ENCODE measurements at places on chromosomes 2 and 18.

DNA sequence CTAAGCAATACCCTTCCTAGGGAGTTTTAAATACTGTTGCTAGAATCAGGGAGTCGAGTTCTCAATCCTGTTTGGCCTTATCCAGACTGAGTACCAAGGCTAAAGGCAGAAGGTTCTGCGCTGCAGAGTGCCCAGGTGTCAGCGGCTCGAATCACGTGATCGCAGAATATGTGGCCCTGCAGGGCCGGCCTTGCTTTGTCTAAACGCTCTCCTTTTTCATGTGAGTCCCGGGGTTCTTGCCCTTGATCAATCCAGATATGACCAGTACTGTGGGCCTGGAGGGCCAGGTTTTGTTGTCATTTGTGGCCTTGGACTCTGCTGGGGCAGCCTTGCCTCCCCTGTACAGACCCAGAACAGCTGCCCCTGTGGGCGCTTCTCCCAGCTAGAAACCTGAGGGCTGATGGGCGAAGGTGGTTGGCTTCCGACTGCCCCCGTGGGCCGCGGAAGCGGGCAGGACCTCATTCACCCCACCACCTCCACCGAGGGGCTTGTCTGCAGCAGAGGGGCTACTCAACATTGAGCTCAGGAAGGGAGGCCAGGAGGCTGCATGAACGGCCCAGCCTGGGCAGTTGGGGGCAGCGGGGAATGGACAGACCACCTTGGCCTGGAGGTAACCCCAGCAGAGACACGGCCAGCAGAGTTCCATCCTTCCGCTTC lies 225.0 kb downstream of the ALPK2 start:
- no peak for DNase-seq

DNA sequence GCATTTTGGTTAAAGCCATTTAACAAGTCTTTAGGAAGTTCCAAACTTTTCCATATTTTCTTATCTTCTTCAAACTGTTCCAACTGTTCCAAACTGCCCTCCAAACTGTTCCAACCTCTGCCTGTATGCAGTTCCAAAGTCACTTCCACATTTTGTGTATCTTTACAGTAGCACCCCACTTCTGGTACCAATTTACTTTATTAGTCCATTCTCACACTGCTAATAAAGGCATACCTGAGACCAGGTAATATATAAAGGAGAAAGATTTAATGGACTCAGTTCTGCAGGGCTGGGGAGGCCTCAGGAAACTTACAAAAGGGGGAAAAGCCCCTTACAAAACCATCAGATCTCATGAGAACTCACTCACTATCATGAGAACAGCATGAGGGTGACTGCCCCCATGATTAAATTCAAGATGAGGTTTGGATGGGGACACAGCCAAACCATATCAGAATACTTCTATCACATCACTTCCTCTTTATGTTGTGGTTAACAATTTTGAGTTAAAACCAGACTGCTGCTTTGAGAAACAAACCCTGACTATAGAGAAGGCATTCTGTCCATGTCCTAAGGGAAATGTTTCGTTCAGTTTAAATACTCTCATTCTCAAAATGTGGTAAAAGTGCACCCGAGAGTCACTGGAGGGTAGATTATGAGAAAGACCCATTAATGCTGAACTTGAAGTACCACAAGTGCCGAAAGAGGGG lies 11.0 kb downstream of the IL18R1 start:
- no peak for DNase-seq

- DNase-seq, result no peak
These were observed 54.1 kb downstream of the TAF1B start for GRCh38 chr2:9897331-9897737.

DNA sequence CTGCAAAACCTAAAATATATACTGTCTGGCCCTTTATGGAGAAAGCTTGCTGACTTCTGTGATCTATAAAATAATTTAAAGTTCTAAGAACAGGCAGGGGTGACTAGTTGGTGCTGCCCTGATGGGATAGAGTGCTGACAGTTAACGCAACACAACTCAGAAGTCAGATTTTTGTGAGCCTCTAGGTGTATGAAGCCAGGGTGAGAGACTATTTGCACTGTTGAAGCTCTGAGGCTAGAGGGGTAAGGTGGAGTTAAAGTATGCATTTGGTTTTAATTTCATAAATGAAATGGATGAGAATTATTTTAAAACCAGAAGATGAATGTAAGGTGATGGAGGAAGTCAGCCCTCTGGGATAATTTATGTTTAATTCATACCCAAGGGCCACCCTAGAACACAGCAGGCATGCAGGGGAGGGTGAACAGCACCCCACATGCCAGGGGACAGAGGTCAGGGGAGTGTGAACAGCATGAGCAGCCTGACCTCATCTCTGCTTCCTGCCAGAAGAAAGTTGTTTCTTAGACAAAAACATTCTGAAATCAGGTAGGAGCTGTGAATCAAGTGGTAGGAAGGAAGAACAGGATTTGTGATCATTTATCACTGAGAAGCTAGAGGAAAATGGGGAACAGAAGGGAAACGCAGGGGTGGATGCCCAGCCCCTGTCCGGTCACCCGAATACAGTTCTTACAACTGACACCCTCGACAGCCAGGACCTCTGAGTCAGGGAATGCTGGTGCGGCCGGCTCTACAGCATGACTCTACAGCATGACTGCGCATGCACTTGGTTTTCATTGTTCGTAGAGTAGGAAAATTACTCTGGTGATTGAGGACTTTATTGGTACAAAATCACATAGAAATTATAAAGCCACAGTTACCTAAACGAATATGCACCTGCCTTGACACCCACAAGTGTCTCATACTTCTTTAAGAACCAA lies 93.1 kb downstream of the MBP start:
- DNase-seq, result no peak

GRCh38 chr2:88181511-88181910 lies 11.4 kb downstream of the THNSL2 start:
- no peak for DNase-seq

GRCh38 chr2:2889141-2889540 lies 488.5 kb downstream of the EIPR1 start:
- DNase-seq, result no peak

- no peak for DNase-seq
These were observed 237.3 kb upstream of the SALL3 start for GRCh38 chr18:78742218-78742745.

- no peak for DNase-seq
These were observed 79.2 kb upstream of the PXDN start for GRCh38 chr2:1823187-1824169.

DNA sequence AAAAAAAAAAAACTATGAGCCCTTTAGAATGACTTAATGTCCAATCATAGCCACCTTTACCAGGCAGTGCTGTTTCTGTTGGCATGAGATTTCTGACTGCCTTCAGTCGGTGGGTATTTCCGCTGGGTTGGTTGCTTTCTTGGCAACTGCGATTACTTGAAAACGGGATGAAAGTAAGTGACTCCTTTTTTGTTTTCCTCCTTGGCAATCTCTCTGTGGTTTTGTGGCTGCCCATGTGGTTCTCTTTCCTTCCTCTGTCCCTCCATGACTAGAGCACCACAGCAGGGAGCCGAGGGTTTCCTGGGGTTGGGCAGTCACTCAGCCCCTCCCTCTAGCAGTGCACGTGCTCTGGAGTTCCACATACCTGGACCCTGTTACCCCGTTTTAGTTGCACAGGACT lies 112.1 kb downstream of the KLHL29 start:
- DNase-seq, result no peak

DNA sequence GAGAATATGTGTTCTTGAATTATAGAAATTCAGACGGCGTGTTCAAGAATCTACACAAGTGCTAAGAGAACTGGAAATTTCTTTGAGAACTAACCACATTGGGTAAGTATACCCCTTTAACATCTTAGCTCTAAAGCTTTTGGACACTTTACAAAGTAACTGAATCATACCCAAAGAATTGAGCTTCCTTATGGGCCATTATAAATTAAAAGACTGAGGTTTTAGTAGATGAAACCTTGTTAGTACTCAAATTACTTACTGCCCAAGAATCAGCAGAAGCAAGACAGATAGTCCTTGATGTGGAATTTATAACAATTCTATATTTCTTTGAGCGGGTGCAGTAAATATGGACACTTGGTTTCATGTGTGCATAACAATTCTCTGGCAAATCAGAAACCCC lies 168.3 kb downstream of the PRPF40A start:
- no peak for DNase-seq

DNA sequence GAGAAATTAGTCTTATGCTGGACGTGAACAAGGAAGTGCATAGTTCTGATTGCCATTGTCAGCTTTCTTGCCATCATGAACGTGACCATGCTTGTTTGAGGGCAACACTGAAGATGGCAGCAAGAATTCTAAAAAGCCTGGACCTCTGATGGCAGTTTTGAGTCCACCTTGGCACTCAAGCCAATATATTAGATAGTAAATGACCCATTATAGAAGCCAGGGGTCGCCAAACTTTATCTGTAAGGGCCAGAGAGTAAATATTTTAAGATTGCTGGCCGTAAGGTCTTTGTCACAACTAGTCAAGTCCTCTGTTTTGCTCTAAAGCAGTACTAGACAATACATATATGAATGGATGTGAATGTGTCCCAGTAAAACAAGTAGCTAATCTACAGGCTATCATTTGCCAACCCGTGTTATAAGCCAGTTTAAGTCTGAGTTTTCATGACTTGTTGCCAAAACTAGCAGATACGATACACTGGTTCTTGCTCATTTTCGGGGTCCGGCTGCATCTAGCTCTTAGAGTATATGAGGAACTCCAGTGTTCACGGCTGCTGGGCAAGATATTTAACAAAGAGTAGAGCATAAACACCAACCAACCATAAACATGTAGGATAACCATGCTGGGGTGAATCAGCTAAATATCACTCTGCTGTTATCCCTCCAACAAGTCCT lies 73.1 kb upstream of the PELI1 start:
- DNase-seq, result no peak

- no peak for DNase-seq
These were observed 17.0 kb downstream of the SLC9A2 start for GRCh38 chr2:102636283-102636907.

- DNase-seq, result no peak
These were observed 20.4 kb downstream of the STAM2 start for GRCh38 chr2:152155209-152155608.

DNA sequence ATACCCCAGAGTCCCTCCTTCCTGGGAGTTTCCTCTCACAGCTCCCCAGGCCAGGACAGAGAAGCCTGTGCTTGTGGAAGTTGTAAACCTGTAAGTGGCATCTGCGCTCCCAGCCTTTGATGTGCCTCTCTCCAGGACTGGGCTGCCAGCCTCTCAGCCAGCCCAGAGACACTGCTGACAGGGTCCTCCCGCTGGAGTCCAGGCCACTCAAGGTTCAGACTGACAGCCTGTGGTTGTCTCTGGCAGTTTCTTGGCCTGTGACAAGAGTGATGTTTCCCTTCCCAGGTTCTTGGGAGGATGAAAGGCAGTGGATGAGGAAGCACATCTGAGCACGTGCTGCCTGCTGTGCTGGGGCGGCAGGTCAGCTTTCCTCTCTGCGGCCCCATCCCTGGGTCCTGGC lies 3.0 kb downstream of the SLC35F6 start:
- DNase-seq, result no peak

DNA sequence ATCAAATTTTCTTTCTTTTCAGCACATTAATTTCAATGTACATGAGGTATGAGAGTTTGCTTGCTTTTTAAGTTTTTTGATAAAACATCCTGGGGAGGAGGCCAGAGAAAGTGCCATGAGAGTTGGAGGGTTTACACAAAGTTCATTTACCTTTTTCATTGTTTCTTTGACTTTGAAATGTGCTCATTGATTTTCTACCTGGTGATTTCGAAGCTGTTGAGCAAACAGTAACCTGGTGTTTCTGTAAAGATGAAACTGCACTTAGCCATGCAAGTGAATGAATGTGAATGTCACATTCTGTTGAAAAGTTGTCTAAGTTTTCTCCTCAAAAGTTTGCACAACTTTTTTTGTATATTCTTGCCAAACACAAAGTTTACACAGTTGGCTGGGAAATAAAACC lies 797.0 kb downstream of the METTL4 start:
- DNase-seq, result no peak

DNA sequence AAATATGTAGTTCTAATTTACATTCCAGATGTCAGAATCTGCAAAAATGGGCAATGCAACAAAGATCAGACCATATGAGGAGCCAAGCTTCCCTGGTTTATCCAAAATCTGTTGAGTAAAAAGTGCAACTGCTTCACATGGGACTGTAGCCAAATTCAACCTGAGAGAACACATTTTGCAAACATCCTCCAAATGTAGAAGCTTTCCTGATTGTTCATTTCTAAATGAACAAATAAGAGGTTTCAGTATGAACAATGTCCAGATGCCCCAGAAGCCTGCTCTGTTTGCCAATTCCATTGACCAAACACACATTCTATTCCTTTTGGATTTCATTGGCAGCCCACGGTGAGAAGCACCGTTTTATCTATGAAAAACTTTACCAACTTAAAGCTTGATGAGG lies 117.9 kb upstream of the OSR1 start:
- DNase-seq, result no peak

GRCh38 chr2:5394223-5394622 lies 298.0 kb upstream of the SOX11 start:
- DNase-seq, result no peak

GRCh38 chr2:233820774-233821105 lies 33.6 kb downstream of the HJURP start:
- DNase-seq, result no peak

DNA sequence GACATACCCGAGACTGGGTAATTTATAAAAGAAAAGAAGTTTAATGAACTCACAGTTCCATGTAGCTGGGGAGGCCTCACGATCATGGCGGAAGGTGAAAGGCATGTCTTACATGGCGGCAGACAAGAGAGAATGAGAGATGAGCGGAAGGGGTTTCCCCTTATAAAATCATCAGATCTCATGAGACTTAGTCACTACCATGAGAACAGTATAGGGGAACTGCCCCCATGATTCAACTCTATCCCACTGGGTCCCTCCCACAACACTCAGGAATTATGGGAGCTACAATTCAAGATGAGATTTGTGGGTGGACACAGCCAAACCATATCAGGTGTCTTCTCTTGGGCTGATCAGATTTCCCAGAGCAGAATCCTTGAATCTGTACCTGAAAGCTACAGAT lies 617.3 kb upstream of the ID2 start:
- DNase-seq, result no peak

DNA sequence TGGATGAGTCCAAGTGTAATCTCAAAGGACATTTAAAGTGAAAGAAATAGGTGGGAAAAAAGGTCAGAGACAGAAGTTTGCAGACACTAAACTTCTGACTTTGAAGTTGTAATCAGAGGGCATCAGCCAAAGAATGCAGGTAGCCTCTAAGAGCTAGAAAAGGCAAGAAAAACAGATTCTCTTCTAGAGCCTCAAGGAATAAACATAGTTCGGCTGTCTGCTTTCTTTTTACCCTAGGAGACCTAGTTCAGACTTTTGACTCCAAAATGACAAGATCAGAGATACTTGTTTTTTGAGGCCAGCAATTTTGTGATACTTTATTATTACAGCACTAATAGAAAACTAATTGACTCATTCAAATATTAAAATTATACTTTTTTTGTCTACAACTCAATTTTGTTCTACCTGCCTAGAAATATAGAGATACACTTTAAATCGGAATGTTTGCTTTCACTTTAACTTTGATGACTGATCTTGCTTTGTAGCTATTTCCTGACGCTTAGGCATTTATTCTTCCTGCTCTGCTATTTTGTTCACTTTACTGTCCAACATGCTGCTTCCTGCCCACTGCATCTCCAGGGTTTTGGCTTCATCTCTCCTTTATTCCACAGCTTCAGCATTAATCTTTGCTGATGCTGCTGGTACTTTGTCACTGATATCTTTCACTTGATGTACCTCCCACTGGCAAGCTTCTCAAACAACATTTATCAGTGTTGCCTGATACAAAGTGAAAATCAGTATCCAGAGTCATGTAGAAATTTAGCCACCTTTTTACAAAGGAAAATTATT lies 272.5 kb downstream of the DSEL start:
- DNase-seq, result no peak

GRCh38 chr2:118094503-118094902 lies 6.2 kb downstream of the INSIG2 start:
- DNase-seq, result no peak
